Cerebellar nuclear complex (tissue), 1 donor: ENCODE measurements at places on chromosomes 16 and 17.

DNA sequence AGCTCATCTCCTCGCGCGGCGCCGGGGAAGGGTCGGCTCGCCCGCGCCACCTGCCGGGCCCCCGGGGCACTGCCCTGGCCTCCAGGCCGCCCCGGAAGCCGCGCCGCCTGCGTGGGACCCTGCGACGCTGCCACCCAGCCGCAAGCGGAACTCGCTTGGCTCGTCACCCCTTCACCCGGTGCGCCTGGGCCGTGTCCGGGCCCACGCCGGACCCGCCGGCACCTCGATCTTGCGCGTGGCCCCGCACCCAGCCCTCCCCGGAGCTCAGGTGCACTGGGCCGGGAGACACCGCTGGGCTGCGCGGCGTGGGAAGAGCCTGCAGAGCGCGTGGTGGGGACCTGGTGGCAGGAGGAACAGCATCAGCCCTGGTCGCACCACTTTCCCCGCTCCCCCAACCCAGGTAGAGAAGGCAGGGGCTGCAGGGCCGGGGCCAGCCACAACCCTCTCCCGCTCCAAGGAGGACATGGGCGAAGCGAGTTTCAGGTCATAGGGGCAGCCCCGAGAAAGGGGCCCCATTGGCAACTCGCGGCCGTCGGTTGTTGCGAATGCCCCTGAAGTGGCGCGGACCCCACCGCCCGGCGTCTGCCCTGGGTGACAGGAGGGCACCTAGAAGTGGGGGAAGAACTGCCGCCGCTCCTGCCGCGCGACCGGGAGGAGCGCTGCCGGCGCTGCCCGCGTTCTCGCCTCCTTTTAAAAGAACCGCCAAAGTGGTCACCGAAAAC, 363 bp upstream of the MIF4GD start:
- DNase-seq, result no peak

DNA sequence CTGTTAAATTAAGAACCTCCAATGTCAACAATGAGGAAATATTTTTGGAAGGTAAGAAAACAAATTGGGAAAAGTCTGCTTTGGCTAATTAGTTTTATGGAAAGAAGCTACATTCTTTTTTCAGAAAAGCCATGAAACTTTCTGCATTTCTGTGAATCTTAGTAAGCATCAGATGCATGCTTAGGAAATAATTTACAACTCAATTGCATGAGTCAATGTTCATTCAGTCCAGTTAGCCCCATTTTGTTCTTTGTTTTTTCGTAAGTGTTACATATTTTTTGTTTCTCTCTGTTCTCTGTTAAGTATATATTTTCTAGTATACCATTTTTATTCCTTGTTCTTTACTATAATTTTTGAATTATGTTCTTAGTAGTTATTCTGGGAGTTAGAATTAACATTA, 195.2 kb upstream of the KIF2B start:
- DNase-seq, result no peak

DNA sequence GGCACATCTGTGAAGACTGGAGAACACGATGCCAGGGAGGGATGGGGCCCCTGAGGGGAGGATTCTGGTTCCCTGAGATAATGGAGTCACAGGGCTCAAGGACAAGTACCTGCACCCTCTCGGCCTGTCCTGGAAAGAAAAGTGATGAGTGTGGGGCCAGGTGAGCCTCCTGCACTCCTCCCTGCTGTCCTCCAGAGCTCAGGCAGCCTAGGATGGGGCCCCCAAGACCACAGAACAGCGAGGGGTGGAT, 101.3 kb upstream of the TNRC6C start:
- no peak for DNase-seq

- DNase-seq, result peak; percentile 24
These were observed 6.6 kb downstream of the KCNAB3 start for GRCh38 chr17:7922845-7923628.

GRCh38 chr16:79421126-79421525, 179.4 kb downstream of the MAF start:
- no peak for DNase-seq

DNA sequence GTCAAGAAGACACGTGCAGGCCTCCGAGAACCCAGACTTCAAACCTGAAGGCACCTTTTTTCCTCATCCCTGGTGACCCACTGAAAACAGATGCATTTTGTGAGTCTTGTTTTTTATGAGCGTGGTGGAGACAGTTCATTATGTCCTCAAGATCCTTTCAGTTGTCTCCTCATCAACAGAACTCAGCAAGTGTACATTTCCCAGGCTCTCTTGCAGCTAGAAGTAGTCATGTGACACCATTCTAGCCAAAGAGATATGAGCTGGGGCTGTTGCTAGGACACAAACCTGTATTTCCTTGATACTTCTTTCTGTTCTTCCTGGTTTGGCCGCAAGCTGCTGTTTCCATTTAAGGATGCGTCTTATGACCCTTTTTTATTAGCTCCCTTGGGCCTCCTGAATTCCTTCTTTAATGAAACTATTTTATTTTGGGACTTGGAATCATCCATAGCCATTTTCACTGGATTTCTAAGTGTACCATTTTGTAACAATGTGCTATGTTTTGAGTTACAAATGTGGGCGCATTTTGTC, 135.7 kb upstream of the FOXF1 start:
- DNase-seq, result no peak

- DNase-seq, result no peak
These were observed 75.5 kb upstream of the MED9 start for GRCh38 chr17:17401271-17401781.

DNA sequence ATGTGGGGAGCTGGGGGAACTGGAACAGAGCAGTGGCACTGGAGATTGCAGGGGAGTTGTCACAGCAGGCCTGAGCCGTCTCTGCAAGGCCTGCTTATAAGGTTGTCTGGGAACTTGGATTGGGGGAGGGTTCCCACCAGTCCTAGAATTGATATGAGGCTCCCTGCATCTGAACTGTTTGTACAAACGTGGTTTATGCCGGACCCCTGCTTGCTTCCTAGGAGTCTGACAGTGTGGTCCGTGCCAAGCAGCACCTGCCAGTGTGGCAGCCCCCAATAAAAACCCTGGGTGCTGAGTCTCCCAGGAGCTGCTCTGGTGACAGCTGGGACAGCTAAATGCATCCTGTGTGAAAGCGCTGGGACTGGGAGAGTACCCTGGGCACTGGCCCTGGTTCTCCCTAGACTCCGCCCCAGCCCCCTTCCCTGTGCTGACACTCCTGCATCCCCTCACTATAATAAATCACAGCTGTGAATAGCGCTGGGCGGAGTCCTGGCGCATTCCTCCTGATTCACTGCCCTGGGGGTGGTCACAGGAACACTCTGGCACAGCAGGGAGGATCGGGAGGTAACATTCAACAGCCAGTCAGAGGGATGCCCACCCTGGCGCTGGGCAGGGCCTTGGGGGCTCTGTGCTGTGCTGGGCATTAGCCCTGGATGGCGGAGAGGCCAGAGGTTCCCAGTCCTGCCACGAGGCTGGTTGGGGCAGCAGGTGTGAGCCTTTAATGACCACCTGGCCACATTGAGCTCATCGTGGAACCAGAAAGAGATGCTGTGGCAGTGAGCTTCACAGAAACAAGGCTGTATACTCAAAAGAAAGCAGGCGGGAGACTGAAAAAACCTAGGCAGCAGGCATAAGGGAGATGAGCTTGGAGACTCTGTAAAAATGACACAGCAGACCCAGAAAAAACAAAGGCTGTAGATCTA, 45.6 kb downstream of the RMI2 start:
- no peak for DNase-seq

DNA sequence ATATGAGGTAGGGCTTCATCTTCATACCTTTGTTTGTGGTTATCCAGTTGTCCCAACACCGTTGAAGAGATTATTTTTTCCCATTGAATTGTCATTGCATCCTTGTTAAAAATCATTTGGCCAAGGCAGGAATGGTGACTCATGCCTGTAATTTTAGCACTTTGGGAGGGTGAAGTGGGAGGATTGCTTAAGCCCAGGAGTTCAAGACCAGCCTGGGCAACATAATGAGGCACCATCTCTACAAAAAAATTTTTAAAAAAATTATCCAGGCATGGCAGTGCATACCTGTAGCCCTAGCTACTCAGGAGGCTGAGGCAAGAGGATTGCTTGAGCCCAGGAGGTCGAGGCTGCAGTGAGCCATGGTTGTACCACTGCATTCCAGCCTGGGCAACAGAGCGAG, 223.9 kb downstream of the TANC2 start:
- DNase-seq, result no peak
